ENCODE measurements at places on chromosomes 7 and 10.

GRCh38 chr10:73099141-73099540 is 2.5 kb upstream of the P4HA1 start:
- no peak for DNase-seq

GRCh38 chr7:43038254-43038653 is 74.2 kb upstream of the HECW1 start:
- DNase-seq = peak; percentile 15

DNA sequence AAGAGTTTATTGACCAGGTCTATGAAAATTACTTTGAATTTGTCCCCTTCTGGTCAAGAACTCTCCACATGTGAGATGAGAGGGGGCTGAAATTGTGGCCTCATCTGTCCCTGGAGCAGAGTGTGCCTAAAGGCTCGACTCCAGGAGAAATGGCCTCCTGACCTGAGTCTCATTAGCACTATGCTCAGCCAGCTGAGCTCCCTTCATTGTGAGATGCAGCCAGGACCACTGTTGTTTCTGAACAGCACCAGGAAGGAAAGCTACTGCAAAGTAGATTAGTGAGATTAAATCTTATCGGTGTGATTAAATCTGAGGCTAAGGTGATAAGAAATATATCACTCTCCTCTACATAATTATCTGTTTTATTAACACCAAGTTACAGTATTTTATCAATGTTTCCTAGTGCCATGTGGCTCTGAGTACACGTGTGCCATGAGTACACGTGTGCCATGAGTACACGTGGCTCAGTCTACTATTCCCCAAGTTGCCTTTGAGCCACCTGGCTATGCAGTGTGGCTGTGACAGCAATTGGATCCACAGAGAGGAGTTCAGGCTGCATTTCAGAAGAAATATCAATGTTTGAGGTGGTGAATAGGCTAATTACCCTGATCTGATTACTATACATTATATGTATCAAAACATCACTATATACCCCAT is 126.9 kb downstream of the IPMK start:
- no peak for DNase-seq

GRCh38 chr10:103828587-103829197 is 26.7 kb downstream of the SH3PXD2A start:
- no peak for DNase-seq

- DNase-seq = peak; percentile 46
Observed at GRCh38 chr7:30159698-30160143, 24.9 kb downstream of the MTURN start.

GRCh38 chr10:80537736-80538480 is at the start of gene SH2D4B:
Gene SH2D4B, plus strand, starts transcription at chr10:80537902. Its CDS starts 430 bp downstream, at chr10:80538332.
- DNase-seq = no peak

DNA sequence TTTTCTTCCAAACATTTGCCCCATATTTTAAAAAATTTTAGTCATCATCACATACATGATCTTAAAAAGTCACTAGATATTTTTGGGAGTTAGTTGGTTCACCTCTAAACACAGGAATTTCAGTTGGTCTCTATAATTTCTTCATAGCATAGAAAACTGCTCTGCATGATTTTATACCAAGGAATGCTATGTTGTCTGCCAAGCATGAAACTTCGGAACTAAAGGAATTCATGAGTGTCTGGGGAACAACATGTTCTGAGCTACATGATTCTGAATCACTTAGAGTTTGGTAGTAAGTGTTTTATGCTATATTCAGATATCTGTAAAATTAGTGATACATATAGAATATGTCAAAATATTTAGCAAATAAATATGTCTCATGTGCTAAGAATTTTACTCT is 957.8 kb downstream of the GATA3 start:
- DNase-seq = no peak

DNA sequence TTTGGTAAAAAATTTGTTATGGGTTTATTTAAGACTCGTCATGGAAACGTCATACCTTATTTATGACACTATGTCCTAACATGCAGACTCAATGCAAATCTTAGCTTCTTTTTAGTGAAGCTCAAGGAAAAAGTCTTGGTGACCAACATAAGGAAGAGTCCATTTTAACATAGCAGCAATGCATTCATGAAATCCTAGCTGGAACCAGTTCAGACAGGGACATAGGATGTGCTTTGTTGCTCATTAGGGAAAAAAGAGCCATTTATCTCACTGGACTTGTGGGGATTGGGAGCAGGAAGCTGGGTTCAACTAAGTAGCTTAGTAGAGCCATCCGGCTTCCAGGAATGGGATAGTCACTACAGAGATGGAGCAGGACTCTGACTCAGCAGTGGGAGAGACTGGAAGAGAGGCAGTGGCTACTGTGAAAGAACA is 100.7 kb upstream of the DKK1 start:
- DNase-seq = peak; percentile 61

DNA sequence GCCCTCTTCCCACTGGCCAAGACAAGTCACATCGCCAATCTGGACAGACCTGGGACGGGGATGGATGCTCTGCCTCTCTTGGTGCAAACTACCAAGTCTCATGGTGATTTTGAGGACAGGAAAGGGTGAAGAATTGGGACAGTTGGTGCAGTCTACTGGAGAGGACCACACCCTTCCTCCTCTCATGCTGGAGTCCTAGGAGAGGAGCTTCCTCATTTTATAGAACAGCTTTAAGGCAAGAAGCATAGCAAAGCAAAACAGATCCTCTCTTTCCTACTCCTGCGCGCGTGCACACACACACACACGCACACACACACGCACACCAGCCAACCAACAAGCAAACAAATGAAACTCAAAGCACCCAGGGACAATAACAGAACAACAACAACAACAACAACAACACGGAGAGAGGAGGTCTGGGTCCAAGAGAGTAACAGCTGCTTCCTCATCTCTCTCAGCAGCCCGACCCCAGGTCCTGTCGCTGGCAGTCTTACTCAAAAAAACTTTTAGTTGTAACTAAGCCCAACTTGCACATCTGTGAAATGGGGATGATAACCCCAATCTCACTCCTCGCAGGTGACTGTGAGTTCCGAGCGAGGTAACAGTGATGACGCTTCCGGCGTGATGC is 83.4 kb downstream of the TMEM178B start:
- DNase-seq = no peak

GRCh38 chr10:48516911-48517310 is 88.0 kb downstream of the ARHGAP22 start:
- DNase-seq = no peak

Measured in PC-3 (cell line).